ENCODE measurements at places on chromosomes 16 and 17.

DNA sequence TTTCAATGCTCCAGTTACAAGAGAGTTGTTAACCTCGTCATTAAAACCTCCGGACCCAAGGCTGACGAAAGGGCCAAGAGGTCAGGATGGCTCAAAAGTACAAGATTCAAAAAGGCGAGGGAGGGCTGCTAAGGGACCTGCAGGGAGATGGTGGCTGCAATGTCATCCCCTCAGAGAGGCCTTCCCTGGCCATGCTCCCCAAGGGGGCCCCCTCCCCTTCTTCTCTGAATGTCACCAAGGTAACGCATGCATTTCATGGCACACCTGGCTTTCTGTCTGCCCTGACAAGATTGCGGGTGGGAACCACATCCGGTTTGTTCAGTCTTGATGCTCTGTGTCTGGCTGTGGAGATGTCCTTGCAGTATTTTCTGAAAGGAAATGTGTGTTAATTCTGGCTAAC lies 89.9 kb downstream of the C16orf78 start:
- no peak for DNase-seq

DNA sequence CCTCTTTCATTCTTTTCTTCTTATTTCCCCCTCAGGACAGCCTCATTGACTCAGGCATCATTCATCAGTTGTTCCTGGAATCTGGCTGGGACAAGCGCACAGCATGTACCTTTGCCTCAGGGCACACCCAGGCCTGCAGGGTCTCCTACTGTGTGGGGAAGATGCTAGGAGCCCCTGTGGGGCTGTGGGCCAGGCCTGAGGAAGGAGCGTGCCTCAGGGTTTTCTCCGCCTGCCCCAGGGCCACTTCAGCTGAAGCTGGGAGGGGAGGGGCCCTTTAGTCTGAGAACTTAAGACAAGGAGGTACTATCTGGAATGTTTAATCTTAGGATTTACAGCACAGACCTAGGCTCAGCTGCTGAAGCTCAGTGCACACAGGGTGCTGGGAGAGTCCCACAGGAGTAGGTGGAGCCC lies 7.9 kb downstream of the ELMO3 start:
- no peak for DNase-seq

- no peak for DNase-seq
Observed at GRCh38 chr17:80432961-80433550, 18.1 kb downstream of the ENDOV start.

DNA sequence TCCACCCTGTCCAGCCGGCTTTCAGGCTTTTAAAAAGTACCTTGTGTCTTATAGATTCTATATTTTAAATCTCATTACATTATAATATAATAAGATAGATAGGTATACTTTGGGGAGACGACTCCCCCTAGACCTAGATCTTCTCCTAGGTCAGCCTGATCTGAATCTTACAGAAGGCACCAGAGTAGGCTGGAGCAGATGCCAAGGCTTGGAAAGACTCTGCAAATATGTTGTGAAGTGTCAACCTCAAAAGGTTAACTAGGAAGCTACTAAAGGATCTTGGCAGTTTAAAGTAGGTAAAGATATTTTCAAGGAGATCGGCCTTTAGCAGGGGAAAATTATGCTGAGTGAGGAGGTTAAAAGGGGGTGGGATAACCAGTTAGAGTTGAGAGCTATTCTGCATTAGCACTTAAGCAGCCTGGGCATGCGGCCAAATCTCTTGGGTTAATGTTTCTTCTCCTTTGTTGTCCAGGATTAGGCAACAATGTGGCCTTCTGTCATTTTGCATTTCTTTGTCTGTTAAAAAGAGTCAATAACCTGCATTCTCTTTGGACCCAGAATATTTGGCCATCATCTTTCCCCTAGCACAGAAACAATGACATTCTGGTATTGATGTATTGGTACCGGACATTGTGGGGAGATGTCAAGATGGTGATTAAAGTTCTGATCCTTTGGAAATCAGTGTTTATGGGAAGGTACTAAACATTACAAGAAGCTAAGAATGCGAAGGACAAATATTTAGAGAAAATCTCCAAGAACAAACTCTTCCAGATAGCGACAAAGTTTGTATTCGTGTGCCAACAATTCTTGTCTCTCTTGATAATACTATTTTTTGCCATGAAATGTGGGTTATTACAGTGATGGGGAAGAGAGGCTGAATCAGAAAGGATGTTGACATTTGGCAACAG lies 51.2 kb upstream of the DHX40 start:
- no peak for DNase-seq

DNA sequence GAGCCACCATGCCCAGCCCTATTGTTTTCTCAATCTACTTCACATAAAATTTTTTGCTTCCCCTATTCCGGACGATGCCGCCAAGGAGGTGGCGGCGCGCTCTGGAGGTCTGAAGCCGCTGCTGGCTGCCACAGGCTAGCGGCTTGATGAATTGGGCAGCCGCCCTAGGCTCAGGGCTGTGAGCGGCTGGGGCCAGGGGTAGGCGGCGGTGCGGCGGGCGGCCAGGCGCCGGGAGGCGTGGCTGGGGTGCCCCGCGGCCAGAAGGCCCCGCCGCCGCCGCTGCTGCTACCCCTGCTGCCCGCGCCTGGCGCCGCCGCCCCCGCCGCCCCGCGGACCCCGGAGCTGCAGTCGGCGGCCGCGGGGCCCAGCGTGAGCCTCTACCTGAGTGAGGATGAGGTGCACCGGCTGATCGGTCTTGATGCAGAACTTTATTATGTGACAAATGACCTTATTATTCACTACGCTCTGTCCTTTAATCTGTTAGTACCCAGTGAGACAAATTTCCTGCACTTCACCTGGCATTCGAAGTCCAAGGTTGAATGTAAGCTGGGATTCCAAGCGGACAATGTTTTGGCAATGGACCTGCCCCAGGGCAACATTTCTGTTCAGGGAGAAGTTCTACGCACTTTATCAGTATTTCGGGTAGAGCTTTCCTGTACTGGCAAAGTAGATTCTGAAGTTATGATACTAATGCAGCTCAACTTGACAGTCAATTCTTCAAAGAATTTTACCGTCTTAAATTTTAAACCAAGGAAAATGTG lies 41.7 kb downstream of the ANKFY1 start:
- no peak for DNase-seq

DNA sequence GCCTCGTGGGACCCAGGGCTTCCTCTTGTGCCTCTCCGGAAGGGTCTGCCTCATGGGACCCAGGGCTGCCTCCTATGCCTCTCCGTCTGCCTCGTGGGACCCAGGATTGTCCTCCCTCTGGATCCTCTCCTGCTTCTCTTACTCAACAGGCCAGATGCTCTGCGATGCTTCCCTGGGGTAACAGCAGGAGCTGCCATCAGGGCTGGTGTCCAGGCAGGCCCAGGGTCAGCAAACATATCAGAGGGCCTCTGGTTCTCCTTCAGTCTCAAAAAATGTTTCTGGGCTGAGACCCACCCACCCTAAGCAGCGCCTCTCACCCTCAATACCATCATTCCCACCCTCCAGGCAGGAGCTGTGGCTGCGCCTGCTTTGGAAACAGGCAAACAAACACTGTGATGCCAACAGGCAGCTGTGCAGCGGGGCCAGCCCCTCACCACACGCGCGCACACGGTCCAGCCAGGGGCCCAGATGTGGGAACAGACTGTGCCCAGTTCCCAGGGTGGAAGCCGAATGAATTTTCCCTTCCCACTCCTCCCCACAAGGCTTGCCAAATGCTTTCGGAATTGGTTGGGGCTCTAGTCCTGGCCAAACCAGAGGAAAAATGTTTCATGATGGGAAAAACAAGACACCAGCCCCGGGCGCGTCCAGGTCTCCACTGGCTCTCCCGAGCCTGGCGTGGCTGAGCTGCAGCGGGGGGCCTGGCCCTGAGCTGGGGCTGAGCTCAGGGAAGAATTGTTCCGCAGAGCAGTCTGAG lies 11.3 kb downstream of the TIMM22 start:
- DNase-seq, result no peak

DNA sequence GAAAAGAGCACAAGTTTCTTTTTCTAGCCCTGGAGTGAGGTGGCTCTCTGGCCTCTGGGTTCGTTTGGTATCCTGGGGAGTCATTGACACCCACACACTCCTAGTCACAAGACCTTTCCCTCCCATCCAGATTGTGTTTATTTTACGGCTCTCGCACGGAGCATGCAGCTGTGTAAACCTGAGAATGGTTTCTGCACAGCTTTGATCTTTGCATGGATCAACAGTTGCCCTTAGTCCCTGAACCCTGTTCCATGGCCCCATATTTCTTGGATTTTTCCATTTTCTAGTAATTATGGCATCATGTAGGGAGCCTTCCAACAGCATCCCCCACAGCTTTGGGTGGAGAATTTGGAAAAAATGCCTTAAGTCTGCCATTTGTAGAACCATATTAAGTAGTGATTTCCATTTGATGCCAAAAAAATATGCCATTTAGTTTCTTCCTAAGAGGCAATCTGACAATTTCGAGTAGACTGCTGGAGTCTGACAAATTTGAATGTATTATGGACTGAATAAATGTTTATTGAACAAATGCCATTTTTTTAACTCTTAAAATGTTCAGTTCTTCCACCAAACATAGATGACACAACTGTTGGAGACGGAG lies 197.7 kb downstream of the WWOX start:
- DNase-seq, result no peak

- no peak for DNase-seq
Observed at GRCh38 chr17:67280279-67280678, 35.3 kb upstream of the HELZ start.

DNA sequence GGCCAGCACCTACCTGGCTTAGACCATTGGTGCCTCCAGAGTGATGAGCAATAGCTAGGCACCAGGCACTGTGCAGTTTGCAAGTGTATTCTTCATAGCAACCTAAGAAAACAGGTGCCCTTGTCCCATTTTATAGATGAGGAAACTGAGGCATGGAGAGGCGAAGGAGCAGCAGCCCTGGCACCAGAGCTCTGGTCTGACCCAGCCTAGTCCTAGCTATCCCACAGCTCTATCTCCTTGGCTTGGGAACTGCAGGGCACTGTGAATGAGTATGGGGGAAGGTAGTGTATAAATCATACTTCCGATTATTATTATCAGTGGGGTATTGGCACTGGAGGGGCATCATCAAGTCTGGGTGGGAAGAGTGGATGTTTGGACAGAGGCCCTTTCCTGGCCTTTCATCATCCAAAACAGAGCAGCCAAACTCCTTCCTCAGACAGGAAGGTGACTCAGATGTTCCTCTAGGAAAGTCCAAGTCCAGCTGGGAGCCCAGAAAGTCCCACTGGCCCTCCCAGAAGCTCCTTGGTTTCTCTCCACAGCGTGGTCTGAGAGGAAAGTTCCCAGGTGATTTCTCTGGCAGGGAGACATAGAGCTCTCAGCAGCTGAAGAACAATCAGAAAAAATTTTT lies 32.0 kb upstream of the PLLP start:
- DNase-seq, result peak; percentile 70

- DNase-seq, result no peak
Observed at GRCh38 chr16:28261942-28262341, 30.4 kb upstream of the SBK1 start.

DNA sequence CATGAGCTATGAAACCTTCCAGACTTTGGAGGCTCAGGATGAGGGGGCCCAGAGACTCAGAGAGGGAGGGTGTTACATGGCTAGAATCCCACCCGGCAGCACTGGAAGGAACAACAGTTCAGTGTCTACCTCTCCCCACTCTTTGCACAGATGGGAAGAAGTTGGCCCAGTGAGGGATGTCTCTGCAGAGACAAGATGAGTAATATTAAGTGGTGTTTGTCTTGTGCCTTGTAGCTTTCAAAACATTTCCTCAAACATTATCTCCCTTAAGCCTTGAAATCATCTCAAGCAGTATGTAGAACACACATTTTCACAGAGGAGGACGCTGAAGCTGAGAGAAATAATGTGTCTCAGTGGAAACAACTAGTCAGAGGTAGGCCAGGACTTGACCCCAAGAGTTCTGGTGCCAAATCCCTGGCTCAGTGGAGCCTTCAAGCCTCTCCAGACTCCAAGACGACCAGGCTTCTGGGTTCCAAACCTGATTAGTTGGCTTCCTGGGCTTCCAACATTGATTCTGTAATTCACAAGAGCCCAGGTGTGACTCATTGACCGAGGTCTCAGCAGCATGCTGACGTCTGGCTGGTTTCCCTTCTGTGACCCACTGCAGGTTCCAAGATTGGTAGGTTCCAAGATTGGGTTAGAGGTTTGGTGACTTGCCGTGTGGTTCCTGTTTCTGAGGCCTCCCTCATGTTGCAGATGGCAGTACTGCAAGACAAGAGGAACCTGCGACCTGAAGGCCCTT lies 7.4 kb downstream of the RNF112 start:
- DNase-seq, result no peak

DNA sequence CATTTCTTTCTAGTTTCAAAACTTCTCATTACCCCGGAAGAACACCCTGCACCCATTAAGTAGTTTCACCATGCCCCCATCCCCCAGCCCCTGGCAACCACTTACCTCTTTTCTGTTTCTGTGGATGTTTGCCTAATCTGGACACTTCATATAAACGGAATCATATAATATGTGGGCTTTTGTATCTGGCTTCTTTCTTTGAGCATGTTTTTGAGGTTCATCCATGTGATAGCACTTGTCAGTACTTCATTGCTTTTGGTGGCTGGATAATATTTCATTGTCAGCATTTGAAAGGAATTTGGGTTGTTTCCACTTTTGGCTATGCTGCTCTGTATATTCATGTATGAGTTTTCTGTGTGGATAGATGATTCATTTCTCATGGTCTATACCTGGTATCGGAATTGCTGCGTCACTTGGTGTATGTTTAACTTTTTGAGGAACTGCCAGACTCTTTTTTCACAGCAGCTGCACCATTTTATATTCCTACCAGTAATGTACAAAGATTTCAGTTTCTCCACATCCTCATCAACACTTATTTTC lies 30.0 kb upstream of the SLC5A10 start:
- DNase-seq, result no peak

DNA sequence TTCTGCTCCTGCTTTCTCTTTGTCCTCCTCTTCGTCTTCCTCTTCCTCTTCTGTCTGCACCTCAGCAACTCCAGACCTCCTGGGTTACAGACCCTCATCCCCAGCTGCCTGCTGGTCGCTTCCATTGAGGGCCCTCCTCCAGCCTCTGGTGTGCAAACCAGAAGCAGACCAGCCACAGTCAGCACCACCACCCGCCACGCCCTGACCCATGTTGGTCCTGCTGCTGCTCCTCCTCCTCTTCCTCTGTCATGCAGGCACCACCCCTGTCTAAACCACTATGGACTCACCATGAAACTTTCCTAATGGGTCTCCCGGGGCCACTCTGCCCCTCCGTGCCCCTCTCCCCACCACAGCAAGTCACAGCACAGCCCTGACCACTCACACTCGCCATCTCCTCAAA lies 11.4 kb upstream of the OGFOD3 start:
- DNase-seq, result no peak

GRCh38 chr17:38455288-38455915 lies 27.1 kb downstream of the ARHGAP23 start:
- no peak for DNase-seq

- no peak for DNase-seq
Observed at GRCh38 chr17:30187573-30187972, 47.9 kb downstream of the SLC6A4 start.

GRCh38 chr16:81224824-81225223 lies 13.7 kb upstream of the BCO1 start:
- no peak for DNase-seq

GRCh38 chr17:15175356-15175755 lies 89.8 kb downstream of the PMP22 start:
- no peak for DNase-seq

Data from NCI-H460 (cell line).